Activated T-helper 1 cell treated with Interleukin-2 at 50 U/mL for 16 hours (primary cell): ENCODE measurements at places on chromosomes 6 and 20.

GRCh38 chr6:8242885-8243284 lies 140.5 kb upstream of the EEF1E1 start:
- no peak for DNase-seq

DNA sequence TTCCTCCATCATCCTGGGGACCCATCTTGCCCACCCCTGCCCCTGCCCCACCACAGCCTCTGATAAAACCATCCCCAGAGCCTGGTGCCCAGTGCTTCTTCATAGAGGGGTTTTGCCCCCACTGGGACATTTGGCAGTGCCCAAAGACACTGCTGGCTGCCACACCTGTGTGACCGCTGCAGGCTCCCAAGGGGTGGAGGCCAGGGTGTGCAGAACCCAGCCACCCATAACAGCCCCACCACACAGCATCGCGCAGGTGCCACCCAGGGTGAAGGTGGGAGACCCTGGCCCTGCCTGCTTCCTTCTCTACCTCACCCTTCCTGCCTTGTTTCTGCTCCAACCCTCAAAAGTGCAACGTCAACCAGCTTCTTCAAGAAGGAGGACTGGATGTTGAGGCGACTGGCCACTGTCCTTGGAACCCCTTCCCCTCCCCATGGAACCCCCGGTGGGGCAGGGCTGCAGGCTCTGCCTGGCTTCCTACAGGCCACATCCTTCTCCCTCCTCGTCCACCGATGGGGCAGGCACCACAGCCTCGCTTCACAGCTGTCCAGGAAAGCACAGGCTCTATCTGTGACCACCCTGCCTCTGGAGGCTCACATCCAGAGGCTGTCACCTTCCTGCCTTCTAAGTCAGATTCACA lies 79.2 kb upstream of the MPC1 start:
- no peak for DNase-seq

- DNase-seq = no peak
Measured at GRCh38 chr6:54860739-54861138, 14.2 kb downstream of the FAM83B start.

DNA sequence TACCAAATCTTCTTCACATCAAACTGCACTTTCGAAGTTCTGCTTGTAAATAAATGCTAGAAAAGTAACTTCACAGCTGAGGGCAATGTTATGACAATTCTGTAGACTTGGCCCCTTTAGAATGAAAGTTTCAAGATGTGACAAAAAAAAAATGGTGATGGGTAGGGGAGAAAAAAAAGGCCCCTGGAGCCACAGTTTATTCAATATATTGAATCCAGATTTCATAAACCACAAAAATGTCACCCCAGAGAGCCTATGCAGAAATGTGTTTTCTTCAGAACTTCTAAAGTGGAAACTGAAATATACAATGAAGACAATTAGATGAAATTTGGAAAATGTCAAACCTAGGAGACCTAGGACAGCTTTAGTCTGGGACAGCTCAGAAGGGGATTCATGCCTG lies 143.1 kb downstream of the EDN3 start:
- no peak for DNase-seq

- DNase-seq = no peak
Measured at GRCh38 chr20:44598423-44599305, 16.3 kb downstream of the PKIG start.

- no peak for DNase-seq
Measured at GRCh38 chr20:50284811-50285375, 94.3 kb downstream of the CEBPB start.

DNA sequence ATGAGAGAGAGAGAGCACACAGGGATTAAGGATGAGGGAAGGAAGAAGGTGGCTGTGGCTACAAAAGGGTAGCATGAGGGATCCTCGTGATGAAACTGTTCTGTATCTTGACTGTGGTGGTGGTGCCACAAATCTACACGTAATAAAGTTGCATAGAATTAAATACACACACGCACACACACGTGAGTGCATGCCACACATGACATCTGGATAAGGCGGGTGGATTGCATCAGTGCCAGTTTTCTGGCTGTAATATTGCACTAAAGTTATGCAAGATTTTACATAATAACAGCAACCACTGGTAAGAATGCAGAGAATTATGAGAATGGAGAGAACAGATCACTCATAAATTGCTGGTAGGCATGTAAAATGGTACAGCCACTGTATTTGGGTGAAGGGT lies 16.9 kb upstream of the STK35 start:
- DNase-seq = no peak

DNA sequence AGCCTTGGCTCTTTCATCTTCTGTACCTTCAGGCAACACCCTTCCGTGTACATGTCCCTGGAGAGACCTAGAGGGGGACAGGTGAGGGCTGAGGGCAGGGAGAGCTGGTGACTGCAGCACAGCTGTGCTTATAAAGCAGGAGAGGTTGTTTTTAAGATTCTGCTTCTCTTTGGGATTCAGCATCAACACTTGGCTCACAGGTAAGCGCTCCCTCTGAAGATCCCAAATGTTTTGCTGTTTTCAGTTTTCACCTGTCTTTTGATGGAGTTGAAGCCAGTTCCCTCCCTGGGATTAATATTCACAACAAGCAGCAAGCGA lies 19.4 kb upstream of the TRAF3IP2 start:
- DNase-seq = no peak
